Central memory CD8-positive, alpha-beta T cell (primary cell): ENCODE measurements at places on chromosomes 7 and 10.

GRCh38 chr10:70660722-70661121 is 11.6 kb upstream of the ADAMTS14 start:
- no peak for DNase-seq
- peaks cover 22% of the 10 kb centered on the region for H3K27me3 ChIP-seq
- no peak overlapping the region for H3K4me3 ChIP-seq
- H3K27ac ChIP-seq, result no peak overlapping the region

DNA sequence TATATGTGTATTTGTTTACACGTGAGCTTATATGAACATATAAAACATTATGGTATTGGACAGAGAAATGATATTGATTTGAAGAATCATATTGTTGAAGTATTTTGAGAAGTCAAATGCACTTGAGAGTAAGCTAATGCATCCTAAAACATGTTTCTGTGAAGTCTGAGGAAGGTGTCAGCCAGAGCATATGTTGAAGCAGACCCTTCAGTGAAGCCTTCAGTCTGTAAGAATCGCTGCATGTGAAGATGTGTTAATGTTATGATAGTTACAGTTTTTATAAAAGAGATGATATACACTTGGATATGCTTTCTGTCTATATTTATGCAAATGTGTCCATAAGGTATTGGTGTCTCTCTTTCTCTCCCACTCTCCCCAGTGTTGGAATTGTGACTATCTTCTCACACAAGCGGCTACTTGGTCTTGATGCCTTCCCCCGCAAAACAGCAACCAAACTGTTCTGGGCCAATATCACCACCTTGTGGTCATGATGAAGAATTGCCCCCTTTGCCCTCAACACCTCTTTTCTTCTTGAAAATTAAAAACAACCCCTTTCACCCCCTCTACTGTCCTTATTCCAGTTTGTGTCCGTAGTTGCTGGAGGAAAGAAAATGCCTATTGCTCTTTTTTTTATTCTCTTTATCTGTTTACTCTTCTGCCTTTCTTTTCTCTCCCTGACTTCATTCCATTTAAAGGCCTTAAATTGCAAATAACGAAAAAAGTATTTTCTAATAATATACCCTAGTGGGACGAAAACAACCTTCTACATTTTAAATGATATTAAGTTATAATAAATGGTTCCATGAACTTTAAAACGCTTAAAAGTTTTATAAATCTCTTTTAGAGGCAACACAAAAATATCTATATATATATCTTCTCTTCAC is 64.9 kb downstream of the IKZF1 start:
- peaks cover 84% of the 10 kb centered on the region for H3K4me1 ChIP-seq
- H3K4me3 ChIP-seq, result peak overlapping the region; percentile 62
- H3K27ac ChIP-seq, result peak overlapping the region; percentile 100
- peak; percentile 64 for DNase-seq
- peaks cover 70% of the 10 kb centered on the region for H3K36me3 ChIP-seq

GRCh38 chr7:131501422-131501821 is 55.0 kb downstream of the PODXL start:
- no peaks in the 10 kb centered on the region for H3K27me3 ChIP-seq
- peak overlapping the region; percentile 33 for H3K27ac ChIP-seq
- H3K4me3 ChIP-seq, result no peak overlapping the region
- peaks cover 22% of the 10 kb centered on the region for H3K4me1 ChIP-seq
- DNase-seq, result no peak

GRCh38 chr10:15720635-15721287 is 1.0 kb upstream of the ITGA8 start:
- no peaks in the 10 kb centered on the region for H3K36me3 ChIP-seq
- H3K27me3 ChIP-seq, result peaks cover 60% of the 10 kb centered on the region

DNA sequence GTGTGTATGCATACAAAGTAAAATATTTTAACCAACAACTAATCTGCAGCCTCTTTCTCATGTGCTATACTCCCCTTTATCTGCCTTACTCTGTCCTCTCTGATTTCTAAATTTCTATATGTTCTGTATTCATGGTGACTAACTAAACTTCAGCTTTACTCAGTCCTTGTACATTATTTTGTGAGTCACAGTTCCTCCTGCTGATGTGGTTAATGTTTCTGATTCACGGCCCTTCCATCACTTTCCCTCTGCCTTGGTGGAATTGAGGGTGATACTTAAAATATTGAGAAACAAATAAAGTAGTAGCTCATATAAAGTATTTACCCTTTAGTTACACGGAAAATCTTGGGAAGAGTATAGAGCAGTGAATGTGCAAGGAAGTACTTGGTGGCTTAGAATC is 899.1 kb upstream of the ZWINT start:
- no peaks in the 10 kb centered on the region for H3K27me3 ChIP-seq
- no peak overlapping the region for H3K4me3 ChIP-seq
- H3K4me1 ChIP-seq, result no peaks in the 10 kb centered on the region
- H3K27ac ChIP-seq, result no peak overlapping the region
- DNase-seq, result no peak
- no peaks in the 10 kb centered on the region for H3K36me3 ChIP-seq

DNA sequence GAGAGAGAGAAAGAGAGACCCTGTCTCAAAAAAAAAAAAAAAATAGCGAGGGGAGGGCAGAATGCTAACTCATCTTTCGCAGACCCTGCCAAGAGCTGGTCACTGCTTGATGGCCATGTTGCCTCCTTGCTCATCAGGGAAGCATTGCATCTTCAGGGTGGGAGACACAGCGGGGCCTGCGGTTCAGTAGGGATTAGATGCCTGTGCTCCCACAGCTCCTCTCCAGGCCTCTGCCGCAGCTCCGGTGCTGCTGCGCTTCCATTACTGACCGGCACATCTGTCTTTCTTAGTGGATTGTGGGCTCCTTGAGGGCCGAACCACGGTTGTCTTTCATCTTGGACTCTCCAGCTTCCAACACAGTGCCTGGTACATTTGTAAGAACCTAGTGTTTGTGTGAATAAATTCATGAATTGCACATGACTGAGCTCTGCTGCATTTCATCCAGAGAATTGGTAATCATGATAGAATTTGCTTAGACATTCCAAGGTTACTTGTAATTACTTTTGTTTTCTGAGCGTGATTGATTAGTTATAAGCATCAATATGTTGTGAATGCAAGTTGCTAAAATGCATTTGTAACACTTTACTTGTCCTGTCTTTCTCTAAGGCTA is 16.8 kb downstream of the HK1 start:
- no peak overlapping the region for H3K27ac ChIP-seq
- no peaks in the 10 kb centered on the region for H3K36me3 ChIP-seq
- no peaks in the 10 kb centered on the region for H3K4me1 ChIP-seq
- H3K27me3 ChIP-seq, result no peaks in the 10 kb centered on the region
- H3K4me3 ChIP-seq, result no peak overlapping the region

GRCh38 chr10:92574548-92575261 is 812 bp upstream of the IDE start:
- peaks cover 9% of the 10 kb centered on the region for H3K36me3 ChIP-seq
- peaks cover 29% of the 10 kb centered on the region for H3K4me1 ChIP-seq

GRCh38 chr10:30990351-30990750 is 41.3 kb downstream of the ZNF438 start:
- H3K27me3 ChIP-seq, result no peaks in the 10 kb centered on the region
- peaks cover 3% of the 10 kb centered on the region for H3K36me3 ChIP-seq

DNA sequence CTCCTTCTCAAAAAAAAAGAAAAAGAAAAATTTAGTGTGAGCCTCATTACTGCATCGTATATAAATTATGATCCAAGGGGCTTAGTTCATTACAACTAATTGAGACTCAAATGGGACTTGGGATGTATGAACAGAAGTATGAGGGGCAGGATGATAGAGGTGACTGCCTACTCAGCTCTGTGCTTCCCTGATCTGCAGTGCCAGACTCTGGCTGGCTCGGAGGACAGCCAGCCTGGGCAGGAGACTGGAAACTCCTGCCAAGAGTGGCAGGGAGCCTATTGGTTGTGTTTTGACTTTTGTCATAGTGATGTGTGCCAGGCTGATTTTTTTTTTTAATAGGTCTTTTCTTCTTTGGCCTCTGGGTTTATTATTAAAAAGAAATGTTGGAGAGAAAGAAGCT is 73.8 kb upstream of the GTF2IRD1 start:
- no peaks in the 10 kb centered on the region for H3K4me1 ChIP-seq
- no peak for DNase-seq
- no peaks in the 10 kb centered on the region for H3K36me3 ChIP-seq
- H3K27me3 ChIP-seq, result no peaks in the 10 kb centered on the region
- peak overlapping the region; percentile 35 for H3K27ac ChIP-seq

DNA sequence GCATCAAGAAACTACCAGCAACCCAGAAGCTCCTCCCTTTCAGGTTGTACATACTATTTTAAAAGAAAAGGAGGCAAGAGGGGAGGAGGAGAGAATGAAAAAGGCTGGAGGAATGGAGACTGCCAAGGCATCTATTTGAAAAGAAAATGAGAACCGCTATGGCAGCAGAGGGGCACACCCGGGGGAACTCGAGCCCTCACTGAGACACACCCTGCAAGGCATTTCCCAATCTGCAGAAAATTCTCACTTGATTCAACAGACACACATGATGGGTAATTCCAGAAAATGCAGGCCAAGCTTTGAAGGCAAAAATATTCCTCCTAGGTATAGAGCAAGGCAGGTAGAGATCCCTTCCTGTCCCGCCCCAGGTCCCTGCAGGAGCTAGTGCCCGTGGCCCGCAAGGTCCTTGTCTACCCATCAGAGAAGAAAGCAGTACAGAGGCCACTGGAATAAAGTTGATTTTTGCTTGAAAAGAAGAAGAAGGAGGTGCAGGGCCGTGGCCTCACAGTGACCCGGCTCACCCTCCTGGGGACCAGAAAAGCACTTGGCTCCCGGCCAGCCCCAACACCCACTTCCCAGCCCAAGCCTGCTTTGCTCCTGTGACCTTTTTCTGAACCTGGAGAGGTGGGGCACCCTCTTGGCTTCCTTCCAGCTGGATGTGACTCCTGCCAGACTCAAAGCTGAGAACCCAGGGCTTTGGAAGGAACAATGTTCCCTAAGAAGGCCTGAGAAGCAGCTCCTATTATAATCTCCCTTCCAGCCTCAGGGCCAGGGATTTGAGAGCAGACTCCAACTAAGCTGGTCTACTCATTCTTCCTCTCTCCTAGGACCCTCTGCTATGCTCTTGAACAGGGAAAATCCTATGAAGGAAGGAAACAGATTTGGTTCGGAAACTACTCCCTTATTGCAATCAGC is 6.2 kb upstream of the PIK3CG start:
- peaks cover 43% of the 10 kb centered on the region for H3K4me1 ChIP-seq
- no peak overlapping the region for H3K27ac ChIP-seq
- no peaks in the 10 kb centered on the region for H3K27me3 ChIP-seq
- no peak for DNase-seq

- no peak overlapping the region for H3K27ac ChIP-seq
- H3K27me3 ChIP-seq, result peaks cover 9% of the 10 kb centered on the region
- no peaks in the 10 kb centered on the region for H3K36me3 ChIP-seq
- no peak overlapping the region for H3K4me3 ChIP-seq
- no peak for DNase-seq
- no peaks in the 10 kb centered on the region for H3K4me1 ChIP-seq
Measured at GRCh38 chr10:109727436-109727835, 195.9 kb downstream of the XPNPEP1 start.

DNA sequence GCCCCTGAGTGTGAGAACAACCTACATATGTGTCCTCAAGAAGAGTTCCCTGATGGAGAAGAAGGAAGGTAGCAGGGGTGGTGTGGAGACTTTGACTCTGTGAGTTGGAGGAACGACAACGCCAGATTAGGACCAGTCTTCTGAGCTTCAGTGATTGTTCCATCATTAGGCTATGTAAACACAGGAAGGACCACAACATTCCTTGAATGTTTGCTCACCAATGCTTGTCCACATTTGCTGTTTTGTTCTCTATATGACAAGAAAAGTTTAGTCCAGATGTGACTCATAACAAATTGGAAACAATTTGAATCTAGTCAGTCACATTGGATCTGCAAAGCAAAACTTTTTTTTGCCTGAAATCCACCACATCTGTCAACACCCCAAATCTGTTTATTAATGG is 62.7 kb downstream of the ENTPD1 start:
- no peak overlapping the region for H3K4me3 ChIP-seq
- H3K36me3 ChIP-seq, result no peaks in the 10 kb centered on the region
- DNase-seq, result no peak

- no peak overlapping the region for H3K4me3 ChIP-seq
- no peaks in the 10 kb centered on the region for H3K27me3 ChIP-seq
- H3K4me1 ChIP-seq, result no peaks in the 10 kb centered on the region
Measured at GRCh38 chr10:78934532-78934898, 134.3 kb upstream of the ZMIZ1 start.

- no peak overlapping the region for H3K27ac ChIP-seq
- H3K36me3 ChIP-seq, result no peaks in the 10 kb centered on the region
- no peak for DNase-seq
- no peaks in the 10 kb centered on the region for H3K4me1 ChIP-seq
- H3K4me3 ChIP-seq, result no peak overlapping the region
Measured at GRCh38 chr7:49639808-49640207, 133.6 kb upstream of the VWC2 start.

DNA sequence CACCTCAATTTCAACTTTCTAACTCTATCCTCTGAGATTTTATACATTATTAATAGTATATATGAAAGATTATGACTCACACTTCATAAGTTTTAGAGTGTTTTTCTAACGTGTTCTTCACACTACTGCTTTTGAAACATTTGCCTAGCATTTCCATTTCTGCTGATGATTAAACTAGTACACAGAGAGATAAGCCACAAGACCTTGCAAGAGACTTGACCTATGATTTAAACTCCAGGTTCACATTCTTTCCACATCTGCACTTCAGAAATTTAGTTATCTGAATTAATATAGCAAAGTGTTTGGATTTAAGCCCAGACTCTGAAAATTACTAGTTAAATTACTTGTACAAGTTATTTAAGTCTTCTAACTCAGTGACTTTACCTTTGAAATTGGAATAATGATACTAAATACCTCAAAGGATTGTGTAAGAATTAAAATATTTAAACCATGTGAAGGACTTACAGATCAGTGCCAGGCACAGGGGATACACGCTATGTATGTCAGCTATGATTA is 66.6 kb downstream of the PCLO start:
- H3K27ac ChIP-seq, result no peak overlapping the region
- no peaks in the 10 kb centered on the region for H3K36me3 ChIP-seq
- H3K4me3 ChIP-seq, result no peak overlapping the region
- no peaks in the 10 kb centered on the region for H3K4me1 ChIP-seq
- no peak for DNase-seq
